Renal pelvis (tissue), 12 donors: ENCODE measurements at places on chromosomes 16 and 17. TPM values are rescaled to one million over a fixed set of nuclear protein-coding genes. Genes with fewer than 3 reads are reported as not detected.

TAOK2 gene
- 51.0 TPM for polyA plus RNA-seq

CNGB1 gene
- polyA plus RNA-seq: not detected

GRCh38 chr17:75245011-75245410, 16.4 kb downstream of the GGA3 start:
- DNase-seq: no peak

TGFB1I1 gene
- polyA plus RNA-seq: 36.9 TPM

SCPEP1 gene
- 110 TPM for polyA plus RNA-seq

C17orf113 gene
- 5.5 TPM for polyA plus RNA-seq

DNA sequence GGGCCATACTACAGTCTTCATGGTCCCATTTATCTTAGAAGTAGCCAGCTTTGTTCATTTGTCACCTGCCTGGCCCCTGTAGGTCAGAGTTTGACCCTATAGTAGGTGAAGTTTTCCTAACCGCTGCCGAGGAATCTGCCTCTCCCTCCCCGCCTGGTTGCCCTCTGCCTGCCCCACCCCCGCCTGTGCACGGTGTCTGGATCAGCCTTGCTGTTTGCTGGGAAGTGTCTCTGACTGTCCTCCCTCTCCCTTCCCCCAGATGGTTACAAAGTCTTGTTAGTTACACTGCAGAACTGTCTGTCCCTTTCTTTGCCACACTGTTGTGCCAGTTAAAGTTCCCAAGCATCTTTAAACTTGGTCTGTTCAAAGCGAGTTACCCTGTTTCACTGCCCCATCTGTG, 5.7 kb downstream of the UBFD1 start:
- no peak for DNase-seq

DNA sequence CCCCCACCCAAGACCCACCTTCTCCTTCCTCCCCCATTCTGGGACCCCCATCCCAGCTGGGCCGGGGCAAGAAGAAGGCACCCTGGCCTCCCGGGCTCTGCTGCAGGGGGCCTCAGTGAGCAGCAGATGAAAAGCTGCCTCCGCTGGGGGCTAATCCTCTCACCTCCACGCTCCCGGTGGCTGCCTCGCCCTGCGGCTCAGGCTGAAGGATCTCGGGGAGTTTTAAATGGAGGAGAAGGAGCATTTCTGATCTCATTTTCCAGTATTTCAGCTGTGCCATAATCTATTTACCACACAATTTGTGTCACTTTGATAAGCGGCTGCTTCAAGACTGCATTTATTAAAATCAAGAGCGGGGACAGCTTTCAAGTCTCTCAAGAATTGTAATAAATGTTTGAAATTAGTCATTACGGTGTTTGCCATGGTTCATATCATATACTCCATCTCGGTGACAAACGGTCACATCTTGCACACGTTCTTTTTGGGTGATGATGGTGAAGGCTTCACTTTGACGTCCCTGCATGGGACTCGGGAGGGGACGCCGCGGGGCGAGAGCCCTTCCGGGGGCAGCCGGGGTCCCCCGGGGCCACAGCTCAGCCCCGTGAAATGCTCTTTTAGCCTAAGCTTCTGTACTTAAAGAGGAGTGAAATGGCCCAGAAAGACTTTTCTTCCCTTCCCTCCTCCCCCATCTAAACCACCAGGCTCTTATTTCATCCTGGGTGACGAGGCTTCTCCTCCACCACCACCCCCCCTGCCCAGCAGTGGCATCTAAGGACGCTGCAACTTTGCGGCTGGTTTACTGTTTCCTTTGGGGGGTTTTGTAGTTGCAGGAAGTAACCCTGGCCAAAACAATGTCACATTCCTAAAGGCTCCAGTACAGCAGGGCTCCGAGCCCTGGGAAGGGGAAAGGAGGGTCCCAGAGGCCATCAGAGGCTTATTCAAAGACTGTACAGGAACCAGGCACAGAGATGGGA, 313.1 kb upstream of the TNRC6C start:
- peak; percentile 74 for DNase-seq

WSCD1 gene
- polyA plus RNA-seq: 16.1 TPM

LAT gene
- polyA plus RNA-seq: 9.5 TPM

ATP1B2 gene
- 18.1 TPM for polyA plus RNA-seq

CRHR1 gene
- polyA plus RNA-seq: 0.36 TPM

DNA sequence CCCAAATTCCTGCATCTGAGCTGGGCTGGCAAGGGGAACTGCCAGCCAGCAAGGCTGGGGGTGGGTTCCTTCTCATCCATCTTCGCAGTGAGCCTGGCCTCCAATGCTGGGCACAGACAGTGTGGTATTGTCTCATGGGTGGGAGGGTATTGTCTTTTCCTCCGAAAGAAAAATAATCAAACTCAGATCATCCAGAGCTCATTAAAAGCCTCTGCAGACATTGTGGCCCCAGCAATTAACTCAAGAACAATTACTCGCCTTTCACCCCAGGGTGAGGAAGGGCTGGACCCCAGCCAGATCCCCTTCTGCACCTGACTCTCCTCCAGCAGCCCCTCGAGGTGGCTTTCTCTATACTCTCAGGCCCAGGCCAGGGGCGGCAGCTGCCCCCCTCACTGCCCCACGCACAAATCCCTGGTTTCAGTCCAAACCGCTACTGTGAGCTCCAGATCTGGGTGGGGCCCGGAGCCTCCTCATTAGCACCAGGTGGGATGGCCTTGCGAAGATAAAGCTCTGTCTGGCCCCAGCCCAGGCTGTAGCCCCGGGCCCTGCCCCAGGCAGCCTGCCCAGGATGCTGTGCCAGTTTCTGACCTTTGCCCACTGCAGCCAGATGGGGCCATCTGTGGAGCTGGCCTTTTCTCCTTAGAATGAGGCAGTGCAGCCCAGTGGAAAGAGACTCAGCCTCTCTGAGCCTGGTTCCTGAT, 2.3 kb upstream of the KRT15 start:
- DNase-seq: no peak

- no peak for DNase-seq
Observed at GRCh38 chr16:86824751-86825296, 246.5 kb downstream of the FOXL1 start.

DNA sequence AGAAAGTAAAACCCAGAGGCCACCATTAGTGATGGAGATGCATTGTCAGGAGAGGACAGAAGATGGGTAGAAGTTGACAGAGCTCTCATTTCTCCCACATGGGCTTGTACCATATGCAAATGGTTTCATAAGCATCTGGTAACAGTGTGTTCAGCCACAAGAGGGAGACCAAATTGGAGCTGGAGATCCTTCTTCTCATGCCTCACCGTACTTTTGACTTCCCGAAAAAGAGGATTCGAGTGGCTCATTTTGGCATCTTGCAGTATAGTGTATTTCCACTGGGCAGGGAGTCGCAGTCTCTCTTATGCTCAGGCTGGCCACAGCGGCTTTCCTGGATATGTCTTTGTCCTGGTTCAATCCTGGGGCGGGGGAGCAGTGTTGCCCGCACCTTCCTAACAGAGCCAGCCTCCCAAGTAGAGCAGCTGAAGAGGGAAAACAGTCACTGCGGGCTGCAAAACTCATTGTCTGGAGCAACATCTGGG, 23.8 kb downstream of the TBC1D3B start:
- DNase-seq: no peak

VPS35L gene
- polyA plus RNA-seq: 67.5 TPM

GRCh38 chr16:56998352-56998751, 9.0 kb downstream of the NLRC5 start:
- no peak for DNase-seq

- no peak for DNase-seq
Observed at GRCh38 chr17:29140631-29141513, 39.3 kb downstream of the MYO18A start.

RNF157 gene
- 33.2 TPM for polyA plus RNA-seq

DNA sequence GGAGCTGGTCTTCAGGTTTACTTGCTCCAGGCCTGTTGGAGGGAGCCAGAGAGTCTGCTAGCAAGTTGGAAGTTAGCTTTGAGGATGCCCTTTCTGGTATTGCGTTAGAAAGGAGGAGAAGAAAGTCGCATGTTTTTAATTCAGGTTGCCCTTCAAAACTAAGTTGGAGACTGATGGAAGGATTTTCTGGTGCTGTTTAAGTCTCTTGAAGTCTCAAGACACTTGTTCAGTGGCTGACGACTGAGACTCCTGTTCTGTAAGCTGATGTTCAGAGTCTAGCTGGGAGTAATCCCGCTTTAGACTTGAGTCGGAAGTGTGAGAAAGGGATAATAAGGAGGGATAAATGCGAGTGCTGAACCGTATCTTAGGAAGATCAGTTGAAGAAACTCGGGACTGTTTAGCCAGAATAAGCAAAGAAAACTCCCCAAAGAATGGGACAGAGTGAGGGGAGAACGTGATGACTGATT, 740 bp downstream of the AATF start:
- DNase-seq: no peak

DNA sequence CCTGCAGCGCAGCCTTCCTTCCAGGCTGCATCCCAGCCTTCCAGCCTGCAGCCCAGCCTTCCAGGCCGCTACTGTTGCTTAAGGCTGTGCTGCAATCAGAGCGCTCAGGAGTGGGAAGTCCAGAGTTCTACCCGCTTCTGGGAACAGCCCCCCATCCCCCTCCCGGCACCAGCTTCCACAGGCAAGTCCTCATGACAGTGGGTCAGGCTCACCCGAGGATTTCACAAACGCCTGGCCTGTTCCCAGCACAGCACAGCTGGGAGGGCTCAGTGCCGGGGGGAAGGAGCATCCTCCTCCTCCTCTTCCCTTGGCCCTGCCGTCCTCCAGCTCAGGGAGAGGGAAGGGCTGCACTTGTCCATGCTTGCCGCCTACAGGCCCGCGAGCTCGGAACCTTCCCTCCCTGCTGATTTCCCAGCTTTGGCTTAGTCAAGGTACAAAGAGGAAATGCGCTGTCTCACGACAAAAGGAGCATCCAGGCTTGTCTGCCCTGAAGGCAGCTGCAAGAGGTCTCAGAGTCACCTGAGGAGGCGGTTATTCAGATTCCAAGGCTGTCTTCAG, 8.3 kb downstream of the SOCS3 start:
- no peak for DNase-seq

GRCh38 chr17:2551928-2552327, 40.2 kb upstream of the METTL16 start:
- DNase-seq: peak; percentile 14

- no peak for DNase-seq
Observed at GRCh38 chr17:43547659-43548256, 1.6 kb upstream of the ETV4 start.

DNAH17 gene
- 2.2 TPM for polyA plus RNA-seq

- DNase-seq: no peak
Observed at GRCh38 chr17:42247734-42248133, 28.5 kb downstream of the STAT5B start.

DNA sequence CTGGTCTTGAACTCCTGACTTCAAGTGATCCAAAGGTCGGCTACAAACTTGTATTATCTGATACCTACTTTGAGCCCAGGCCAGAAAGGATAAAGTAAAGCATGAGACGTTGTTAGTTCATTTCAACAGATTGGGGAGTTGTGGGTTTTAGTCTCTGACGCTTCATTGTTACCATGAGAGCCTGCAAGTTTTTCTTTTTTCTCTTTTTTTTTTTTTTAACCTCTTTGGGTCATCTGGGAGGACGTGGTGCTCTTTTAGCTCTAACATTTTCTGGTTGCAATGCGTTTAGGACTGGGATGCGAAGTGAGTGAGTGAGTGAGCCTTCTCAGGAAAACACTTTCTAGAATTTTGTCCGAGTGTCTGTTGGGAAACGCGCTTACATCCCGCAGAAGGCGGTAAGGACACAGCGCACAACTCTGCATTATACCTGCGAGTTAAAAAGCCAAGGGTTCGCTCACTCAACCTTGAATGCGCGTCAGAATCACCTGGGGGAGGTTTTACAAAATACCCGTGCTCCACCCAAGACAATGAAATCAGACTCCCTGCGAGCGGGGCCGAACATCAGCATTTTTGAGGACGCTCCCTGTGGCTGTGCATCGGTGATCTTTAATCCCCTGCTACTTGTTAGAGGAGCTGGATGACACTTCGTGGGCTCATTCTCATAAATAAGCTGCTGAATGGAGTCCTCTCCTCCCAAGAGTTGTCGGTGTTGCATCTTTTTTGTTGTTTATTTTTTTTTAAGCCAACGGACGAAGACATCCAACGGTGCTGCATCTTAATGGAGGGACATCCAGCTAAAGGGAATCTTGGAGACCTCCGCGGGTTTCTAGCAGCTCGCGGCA, 629 bp upstream of the RNF135 start:
- peak; percentile 53 for DNase-seq

GRCh38 chr16:5026664-5027063, 7.1 kb downstream of the NAGPA start:
- no peak for DNase-seq

GUCY2D gene
- 0.40 TPM for polyA plus RNA-seq

GRCh38 chr17:82876149-82876548, 36.3 kb upstream of the ZNF750 start:
- no peak for DNase-seq

DNA sequence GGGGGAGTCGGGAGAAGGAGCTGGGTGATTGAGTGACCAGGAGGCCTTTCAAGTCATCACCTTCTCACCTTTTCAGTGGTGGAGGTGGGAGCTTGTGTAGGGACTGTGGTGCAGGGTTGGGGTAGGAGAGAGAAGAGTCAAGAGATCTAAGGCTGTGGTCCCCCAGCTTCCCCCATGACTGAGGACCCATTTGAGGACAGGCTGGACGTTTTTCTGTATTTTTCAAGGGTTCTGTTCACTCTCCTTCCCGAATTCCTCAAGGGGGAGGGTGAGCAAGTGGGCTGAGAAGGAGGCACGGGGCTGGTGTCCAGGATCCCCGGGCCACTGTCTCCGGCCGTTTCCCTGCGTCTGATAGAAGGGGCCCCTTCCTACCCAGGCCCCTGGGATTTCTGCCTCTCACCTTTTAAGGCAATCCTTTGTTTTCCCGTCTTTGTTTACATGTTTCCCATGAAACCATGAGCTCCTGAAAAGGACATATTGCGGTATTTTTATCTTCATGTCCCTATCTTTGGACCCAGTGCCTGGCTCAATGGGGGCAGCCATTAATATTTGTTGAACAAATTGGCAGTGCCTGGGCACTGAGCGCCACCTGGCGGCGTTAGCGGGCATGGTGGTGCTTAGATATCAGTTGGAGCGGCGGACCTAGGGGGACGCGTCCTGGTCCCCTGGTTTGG, 9.2 kb upstream of the CD300A start:
- peak; percentile 65 for DNase-seq

DNA sequence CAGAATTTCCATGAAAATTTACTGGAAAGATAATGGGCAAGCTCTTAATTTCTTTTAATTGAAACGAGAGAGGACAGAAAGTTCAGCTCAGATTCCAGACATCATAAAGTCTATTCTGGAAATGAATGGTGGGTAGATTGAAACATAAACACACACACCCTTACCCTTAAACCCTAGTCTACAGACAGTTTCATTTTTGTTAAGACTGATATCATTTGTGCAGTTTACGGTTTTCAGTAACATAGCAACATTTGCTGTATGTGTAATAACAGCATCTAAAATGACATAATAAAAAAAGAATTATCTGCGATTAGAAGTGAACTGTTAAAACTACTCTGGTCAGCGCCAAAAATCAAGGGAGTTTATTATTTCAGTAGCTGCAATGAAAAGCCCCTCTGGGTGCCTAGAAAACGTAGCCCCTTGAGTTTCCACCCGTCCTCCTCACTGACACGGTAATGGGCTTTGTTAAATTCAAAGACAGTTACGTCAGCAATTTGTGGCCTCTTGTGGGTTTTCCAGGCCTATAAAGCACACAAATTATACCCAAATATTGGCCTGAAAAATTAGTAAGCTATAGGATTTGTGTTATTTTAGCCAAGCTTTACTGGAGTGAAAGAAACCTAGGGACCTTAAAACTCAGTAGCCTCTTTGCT, 520.6 kb upstream of the SOX9 start:
- DNase-seq: no peak
